MV-4-11 (cell line): ENCODE measurements at places on chromosomes 4 and X.

- DNase-seq, result no peak
Measured at GRCh38 chr4:41072021-41072777, 142.1 kb downstream of the APBB2 start.

- DNase-seq, result no peak
Measured at GRCh38 chr4:55380576-55380975, 15.2 kb upstream of the TMEM165 start.

- no peak for DNase-seq
Measured at GRCh38 chrX:53186351-53186750, 38.7 kb downstream of the KDM5C start.

DNA sequence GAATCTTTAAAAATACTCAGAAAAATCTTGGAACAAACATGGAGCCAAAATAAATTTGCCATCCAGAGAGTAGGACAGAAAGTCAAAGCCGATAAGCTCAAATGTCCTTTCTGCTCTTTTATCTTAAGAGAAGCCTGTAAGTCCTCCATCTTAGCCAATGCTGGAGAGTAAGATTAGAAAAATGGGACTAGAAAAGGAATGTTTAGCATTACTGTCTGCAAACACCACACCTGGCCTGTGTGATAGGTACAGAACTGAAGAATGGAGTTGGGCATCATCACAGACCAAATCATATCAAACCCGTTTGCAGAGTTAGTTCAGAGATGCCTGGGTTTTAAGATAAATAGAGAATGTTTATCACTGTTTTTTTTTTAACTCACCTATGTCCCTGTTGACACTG, 10.5 kb upstream of the SLC39A8 start:
- no peak for DNase-seq
